ENCODE measurements at places on chromosomes 5 and 9.
A peak's percentile ranks its signal among the peaks of the same experiment; 100 is the strongest.

- no peak for DNase-seq
Measured at GRCh38 chr9:86827893-86828292, 119.4 kb downstream of the GAS1 start.

GRCh38 chr9:92770360-92770995 is 5.8 kb upstream of the BICD2 start:
- DNase-seq: peak; percentile 46

- DNase-seq: peak; percentile 95
Measured at GRCh38 chr9:128218518-128219389, 15.6 kb downstream of the DNM1 start.

GRCh38 chr5:103232393-103232999 is 26.1 kb upstream of the MACIR start:
- peak; percentile 44 for DNase-seq

- no peak for DNase-seq
Measured at GRCh38 chr5:23579566-23579965, 72.2 kb downstream of the PRDM9 start.

- DNase-seq: no peak
Measured at GRCh38 chr5:54212331-54212730, 98.0 kb downstream of the ARL15 start.

DNA sequence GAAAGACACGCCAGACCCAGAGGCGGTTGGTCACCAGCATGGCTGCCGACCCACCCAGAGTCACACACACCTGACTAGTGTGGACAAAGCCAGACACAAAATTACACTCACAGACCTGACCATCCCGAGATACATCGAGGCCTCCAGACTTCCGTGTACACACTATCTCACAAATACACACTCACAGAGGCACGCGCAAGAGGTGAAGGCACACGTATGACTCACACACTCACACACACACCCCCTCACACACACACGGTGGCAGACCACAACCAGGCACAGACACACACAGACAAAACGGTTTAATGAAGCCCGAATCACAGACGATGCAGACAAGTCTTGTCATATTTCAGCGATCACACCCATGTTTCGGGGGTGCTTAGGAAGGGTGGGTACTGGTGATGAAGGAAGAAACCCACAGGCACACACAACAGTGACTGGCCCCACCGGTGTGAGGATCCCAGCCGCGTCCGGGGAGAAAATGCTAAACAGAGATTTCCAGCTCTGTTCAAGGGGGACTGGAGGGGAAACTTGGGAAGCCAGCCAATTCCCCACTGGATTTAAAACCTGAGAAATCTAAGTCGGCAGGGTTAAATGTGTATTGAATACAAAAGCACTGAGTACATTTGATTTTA is 51.3 kb downstream of the CRB2 start:
- DNase-seq: peak; percentile 54

DNA sequence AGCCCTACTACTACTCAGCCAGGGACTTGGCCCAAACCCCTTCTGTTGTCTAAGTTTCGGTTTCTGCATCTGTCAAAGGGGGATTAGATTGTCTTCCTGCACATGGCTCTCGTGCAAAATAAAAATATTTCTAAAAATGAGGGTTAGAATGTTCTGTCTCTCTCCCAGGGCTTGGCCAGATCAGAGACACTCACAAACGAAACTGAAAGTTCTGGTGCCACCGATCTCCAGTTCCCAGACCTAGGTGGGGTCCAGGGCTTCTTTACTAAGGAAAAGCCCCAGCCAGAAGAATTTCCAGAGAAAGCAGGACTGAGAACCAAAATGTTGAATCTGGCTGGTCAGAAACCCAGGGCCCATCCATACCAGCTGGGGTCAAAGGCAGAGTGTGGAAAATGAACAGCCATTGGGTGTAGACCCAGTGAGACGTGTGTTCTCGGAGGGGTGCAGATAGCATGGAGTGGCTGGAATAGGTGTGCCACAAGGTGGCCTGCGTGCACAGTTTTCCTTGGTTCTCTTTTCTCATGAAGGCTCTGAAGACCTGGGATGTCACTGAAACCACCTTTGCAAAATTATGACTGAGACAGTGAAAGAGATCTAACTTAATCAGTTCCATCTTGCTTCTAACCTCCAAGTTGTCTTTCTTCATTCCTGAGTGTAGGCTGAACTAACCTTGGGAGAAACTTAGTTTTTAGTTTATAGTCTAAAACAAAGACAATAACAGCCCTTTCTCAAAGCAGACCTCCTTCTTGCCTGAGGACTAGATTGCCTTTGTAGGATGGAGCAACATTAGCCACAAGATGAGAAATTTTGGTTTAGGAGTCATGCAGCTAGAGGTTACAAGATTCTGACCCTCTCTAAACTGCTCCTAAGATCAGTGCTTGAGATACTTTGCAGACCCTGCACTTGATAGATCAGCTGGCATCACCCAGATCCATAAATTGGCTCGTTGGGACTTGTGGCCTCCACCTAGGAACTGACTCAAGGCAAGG is 2.3 kb upstream of the SLC23A1 start:
- DNase-seq: no peak

GRCh38 chr5:43099640-43100039 is 21.1 kb upstream of the ZNF131 start:
- no peak for DNase-seq

DNA sequence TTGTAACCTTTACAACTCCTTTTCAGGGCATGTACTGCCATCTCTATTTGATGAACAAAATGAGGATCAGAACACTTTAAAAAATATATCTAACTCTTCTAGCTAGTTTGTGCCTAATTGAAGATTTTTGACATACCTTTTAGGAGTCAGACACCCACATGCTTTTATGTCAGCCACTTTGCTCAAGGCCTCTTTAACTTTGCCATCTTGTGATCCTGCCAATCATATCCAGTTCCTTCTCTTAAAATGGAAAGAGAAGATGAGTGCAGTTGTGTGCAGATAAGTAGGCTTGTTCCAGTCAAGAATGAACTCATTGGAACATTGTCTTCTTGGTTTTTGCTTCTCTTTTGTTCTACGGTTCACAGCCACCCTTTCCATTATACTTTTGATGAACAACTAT is 425.6 kb upstream of the TNC start:
- no peak for DNase-seq

DNA sequence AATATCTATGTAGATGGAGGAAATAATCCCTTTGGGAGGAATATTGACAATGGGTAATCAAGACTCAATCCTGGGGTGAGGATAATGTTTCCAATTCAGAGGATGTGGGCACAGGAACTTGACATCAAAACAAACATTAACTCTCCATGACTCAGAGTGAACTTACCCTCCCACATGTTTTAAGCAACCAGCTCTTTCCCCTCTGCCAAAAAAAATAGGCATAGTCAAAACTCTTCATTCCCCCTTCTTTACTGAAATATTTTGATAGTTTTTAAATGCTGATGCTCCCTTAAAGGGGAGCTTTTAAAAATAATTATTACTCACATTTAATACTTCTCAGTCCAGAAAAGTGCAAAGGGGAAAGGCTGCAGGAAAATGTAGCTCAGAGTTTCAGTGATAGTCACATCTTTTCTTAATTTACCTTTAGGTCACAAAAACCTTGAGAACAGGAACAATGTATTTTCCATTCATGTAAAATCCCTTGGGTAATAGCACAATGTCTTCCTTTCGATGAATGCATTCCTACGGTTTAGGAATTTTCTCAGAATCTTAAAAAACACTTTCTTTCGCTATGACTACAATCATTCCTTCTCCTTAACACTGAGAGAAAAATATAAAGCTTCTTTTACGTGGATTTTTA is 298.4 kb upstream of the GRAMD2B start:
- DNase-seq: no peak

DNA sequence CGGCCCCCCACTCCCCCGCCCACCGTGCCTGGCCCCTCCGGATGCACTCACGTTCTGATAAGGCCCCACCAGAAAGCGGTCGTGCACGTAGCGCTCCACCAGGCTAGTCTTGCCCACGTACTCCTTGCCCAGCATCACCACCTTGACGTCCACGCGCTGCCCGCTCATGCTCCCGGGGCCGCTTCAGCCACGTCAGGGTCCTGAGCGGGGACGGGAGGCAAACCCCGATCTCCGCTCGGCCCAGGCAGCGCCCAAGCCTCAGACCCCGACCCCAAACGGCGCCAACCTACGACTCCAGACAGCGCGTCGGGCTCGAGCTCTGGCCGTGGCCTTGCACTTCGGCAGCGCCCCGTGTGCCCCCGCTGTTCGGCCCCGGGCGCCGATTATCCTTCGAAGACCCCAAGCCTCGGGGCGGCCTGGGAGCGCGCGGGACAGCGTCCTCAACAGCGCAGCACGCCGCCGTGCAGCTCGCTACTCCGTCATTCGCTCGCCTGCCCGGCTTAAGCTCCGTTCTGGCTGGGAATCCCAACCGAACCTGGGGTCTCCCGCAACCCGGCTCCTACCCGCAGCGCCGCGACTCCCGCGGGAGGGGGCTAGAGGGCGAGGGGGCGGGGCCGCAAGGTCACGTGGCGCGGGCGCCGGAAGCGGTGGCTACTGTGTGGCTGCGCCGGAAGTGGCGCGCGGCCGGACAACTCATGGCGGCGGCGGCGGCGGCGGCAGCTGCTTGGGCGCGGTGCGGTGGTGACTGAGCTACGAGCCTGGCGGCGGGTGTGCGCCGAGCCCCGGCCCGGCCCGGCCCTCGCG is at the start of the genes PRELID1 and RAB24:
Gene PRELID1, plus strand, starts transcription at position 679 of the 804 bp plus-strand sequence. CDS start 187 bp downstream, outside the sequence.
Gene RAB24, minus strand, starts transcription at position 599 of the 804 bp plus-strand sequence. Its CDS starts 431 bp downstream, at position 168.
- DNase-seq: peak; percentile 94

- no peak for DNase-seq
Measured at GRCh38 chr5:124074500-124074899, 562.5 kb downstream of the CSNK1G3 start.

GRCh38 chr5:1913578-1913977 is 30.9 kb upstream of the IRX4 start:
- DNase-seq: no peak

DNA sequence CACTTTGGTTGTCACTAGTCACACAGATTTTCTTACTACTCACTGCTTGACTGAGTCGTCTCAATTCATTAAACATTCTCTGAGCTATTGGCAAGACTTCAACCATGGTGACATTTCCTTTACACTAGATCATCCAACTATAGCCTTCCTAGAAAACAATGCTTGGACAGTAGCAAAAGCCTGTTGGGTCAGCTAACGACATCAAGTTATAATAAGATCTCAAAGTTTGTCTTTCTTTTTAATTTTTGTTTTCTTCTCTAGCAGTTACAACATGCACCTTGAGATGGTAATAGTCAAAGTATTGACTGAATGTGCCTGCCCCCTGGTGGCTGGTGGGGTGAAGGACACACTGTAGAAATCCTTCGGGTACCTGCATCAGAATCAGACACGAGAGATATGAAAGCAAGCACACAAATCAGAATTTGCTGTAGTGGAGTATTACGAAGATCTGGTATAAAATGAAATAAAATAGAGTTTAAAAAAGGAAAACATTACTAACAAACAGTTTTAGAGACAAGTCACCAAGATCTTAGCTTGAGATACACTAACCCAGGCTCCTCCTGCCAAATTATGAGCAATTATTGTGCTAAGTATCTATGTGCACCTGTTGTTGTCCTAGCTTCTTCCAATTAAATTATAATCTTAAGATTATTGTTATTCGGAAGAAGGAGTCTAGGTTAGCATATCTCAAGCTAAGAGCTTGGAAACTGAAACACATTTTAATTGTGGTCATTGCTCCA is 81.2 kb downstream of the ARL15 start:
- peak; percentile 83 for DNase-seq

DNA sequence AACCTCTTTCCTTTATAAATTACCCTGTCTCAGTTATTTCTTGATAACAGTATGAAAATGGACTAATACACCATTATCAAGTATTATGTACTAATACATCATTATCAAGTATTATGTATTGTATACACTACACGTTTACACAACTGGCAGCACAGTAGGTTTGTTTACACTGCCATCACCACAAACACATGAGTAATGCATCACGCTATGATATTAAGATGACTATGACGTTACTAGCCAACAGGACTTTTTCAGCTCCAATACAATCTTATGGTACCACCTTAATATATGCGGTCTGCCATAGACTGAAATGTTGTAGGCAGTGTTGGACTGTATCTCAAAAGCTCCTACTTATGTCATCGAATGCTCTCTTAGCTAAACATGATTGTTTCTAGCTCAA is 28.2 kb downstream of the PRELID2 start:
- DNase-seq: no peak

DNA sequence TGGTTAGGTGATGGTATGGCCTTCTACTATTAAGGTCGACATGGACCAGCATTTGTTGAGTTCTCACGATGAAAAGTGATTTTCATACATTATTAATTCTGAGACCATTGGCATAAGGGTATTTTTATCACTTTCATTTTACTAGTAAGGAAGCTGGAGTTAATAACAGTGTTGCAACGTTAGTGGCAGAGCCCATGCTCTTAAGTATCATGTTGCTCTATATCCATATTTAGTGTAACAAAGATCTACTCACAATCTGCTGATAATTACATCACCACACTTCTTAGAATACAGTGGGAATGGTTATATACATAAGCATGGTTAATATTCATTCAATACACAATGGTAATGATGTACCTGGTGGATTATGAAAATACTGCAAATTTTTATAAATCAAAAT is 81.9 kb downstream of the PRR16 start:
- DNase-seq: no peak

- no peak for DNase-seq
Measured at GRCh38 chr9:32706004-32706724, 70.7 kb upstream of the TAF1L start.

DNA sequence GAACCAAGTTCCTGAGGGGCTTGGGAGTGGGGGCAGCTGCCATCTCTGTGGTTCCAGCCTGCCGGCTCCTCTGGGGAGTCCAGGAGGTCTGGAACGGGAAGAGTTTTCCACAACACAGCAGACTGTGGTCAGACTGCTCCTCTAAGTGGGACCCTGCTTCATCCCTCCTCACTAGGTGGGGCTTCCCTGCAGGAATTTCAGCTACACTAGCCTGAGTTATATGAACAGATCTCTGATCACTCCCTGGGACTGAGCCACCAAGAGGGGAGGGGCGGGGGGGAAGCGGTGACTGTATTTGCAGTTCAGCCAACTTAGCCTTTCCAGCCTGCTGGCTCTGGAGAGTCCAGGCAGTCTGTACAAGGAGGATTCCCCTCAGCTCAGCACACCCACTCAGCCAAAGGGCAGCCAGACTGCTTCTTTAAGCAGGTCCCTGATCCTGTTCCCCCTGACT is 19.4 kb downstream of the DTWD2 start:
- DNase-seq: peak; percentile 21

DNA sequence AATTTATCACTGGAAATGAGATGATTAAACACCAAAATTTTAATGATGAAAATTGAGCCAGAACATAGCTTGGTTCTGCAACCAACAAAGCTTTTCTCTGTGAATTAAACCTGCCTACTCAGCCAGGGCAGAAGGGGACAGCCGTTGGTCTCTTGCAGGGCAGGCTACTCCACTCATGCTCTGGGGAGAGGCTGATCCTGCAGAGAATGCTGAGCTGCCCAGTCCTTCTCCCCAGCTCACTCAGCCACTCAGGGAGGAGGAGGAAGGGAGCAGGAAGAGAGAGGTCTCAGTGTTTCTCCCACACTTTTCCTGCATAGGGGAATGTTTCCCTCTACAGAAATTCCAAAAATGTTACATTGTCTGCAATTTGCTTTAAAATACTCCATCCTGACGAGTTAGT is 40.4 kb upstream of the HMHB1 start:
- peak; percentile 8 for DNase-seq

Measured in tongue (tissue), 3 donors.